ENCODE measurements at places on chromosomes 4 and X.

- no peak for DNase-seq
Measured at GRCh38 chr4:31467781-31468180, 747.6 kb downstream of the PCDH7 start.

- peak; percentile 48 for DNase-seq
Measured at GRCh38 chr4:113394730-113395530, 345.5 kb downstream of the ANK2 start.

GRCh38 chrX:37047776-37048175 lies 39.6 kb downstream of the FAM47C start:
- DNase-seq, result no peak

GRCh38 chr4:109915385-109916026 lies 2.8 kb downstream of the EGF start:
- DNase-seq, result no peak

DNA sequence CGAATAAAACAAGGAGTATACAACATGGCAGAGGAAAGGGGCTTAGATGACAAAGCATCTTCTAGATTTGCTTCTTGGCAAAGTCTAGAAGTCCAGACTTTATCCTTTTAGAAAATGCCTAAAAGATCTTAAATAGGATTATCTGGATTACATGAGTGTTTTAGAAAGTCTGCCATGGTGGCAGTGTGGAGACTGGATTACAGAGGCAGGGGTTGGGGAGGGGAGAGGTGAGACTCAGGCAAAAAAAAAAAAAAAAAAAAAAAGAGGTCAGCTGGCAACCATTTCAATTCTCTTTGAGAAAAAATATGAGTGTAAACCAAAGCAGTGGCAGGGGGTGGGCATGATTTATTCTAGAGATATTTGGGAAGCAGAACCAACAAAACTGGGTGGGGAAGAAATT lies 17.4 kb downstream of the ZNF827 start:
- DNase-seq, result no peak

GRCh38 chr4:183871581-183871980 lies 33.5 kb upstream of the STOX2 start:
- DNase-seq, result no peak

DNA sequence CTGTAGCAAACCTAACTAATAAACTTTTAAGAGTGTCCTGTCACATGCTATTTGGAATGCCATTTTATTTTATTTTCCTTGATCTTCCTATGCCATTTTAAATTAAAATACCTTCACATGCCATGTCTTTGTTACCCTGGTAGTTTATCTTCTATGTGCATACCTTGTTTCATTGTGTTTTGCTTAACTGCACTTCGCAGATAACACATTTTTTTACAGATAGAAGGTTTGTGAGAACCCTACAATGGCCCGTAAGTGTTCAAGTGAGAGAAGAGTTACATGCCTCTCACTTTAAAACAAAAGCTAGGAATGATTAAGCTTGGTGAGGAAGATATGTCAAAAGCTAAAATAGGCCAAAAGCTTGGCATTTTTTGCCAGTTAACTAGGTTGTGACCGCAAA lies 744.1 kb downstream of the STIM2 start:
- DNase-seq, result no peak

DNA sequence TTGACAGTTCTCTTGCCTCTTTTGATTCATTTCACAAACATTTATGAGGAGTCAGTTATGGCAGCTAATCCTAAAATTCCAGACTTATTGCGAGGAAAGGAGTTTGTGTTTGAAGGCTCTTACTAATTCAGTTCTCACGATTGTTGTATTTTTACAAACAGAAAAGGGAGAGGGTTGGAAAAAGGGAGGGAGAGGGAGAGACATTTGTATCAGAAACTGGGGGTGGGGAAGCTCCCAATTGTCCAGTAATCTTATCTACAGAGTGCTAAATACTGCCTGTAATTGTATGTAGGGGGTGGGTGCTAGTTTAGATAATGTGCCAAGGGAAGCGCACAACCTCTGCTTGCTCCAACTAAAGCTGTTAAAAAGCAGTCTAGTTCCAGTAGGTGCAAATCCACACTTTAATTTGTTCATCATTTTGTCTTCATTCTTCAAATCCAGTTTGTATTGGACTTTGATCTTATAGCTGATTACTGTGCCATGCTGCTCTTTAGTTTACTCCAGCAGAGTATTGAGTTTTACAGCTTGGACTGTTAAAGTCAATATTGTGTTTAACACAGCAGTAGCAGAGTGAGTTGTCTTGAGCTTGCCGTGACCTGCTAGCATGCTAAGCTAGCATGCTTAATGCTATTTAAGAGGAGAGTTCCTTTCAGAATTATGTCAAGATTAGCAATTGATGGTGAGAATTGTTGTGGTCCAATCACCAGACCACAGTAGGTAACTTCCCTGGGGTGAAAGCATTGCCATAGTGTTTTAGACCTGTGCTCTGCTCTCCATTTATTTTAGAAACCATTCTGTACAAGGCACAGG lies 13.9 kb downstream of the FNIP2 start:
- DNase-seq, result no peak

DNA sequence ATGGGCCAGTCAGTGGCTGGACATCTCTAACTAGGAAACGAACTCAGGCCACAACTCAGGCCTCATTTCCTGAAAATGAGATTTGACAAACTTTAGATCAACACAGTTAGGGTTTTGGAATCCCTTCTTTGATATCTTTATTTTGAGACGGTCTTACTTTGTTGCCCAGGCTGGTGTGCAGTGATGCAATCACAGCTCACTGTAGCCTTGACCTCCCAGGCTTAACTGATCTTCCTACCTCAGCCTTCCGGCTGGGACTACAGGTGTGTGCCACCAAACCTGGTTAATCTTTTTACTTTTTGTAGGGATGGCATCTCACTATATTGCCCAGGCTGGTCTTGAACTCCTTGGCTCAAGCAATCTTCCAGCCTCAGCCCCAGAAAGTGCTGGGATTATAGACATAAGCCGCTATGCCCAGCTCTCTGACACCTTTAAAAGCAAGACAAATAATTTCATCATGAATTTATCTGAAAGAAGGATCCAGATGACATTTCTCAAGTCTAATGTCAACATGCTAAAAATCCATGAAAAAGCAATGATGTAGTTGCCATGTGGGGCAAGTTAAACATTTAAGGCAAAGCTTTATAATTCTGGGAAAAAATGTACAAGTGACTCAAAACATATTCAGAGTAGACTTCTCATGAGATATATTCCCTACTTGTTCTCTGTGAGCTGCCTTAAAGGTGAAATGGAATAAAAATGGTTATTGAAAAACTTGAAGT lies 89.1 kb upstream of the CBR4 start:
- no peak for DNase-seq

GRCh38 chr4:13851085-13851940 lies 223.8 kb upstream of the BOD1L1 start:
- no peak for DNase-seq

- DNase-seq, result no peak
Measured at GRCh38 chrX:88560673-88561330, 186.2 kb upstream of the CPXCR1 start.

DNA sequence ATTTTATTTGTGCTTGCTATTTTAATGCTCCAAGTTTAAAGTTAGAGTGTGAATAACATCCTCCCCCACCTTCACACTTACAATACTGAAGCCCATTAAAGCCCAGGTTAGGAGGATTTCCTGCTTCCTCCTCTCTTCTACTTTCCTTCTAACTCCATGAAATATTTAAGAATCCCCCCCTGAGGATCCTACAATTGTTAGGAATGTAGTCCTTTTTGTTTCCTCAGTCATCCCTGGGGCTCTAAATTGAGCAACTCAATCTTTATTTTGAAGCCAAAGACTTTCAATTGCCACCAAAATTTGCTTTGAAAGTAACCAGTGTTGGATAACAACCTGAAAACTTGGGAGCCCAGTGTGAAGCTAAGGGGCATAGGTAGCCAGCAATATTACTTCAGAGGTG lies 276.9 kb downstream of the FAM47A start:
- no peak for DNase-seq

- DNase-seq, result no peak
Measured at GRCh38 chrX:139058831-139059495, 347.4 kb upstream of the FGF13 start.

DNA sequence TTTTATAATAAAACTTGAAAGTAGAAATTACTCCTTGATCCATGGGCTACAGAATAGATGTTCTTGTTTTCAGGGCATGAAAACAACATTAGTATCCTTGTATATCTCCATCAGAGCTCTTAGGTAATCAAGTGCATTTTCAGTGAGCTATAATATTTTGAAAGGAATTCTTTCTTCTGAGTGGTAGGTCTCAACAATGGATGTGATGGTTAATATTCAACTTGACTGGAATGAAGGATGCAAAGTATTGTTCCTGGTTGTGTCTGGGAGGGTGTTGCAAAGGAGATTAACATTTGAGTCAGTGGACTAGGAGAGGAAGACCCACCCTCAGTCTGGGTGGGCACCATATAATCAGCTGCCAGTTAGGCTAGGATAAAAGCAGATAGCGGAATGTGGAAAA lies 100.1 kb downstream of the LCORL start:
- DNase-seq, result no peak

GRCh38 chr4:174696657-174697056 lies 132.4 kb downstream of the GLRA3 start:
- DNase-seq, result no peak

- no peak for DNase-seq
Measured at GRCh38 chr4:153649572-153649991, 34.5 kb upstream of the TLR2 start.

DNA sequence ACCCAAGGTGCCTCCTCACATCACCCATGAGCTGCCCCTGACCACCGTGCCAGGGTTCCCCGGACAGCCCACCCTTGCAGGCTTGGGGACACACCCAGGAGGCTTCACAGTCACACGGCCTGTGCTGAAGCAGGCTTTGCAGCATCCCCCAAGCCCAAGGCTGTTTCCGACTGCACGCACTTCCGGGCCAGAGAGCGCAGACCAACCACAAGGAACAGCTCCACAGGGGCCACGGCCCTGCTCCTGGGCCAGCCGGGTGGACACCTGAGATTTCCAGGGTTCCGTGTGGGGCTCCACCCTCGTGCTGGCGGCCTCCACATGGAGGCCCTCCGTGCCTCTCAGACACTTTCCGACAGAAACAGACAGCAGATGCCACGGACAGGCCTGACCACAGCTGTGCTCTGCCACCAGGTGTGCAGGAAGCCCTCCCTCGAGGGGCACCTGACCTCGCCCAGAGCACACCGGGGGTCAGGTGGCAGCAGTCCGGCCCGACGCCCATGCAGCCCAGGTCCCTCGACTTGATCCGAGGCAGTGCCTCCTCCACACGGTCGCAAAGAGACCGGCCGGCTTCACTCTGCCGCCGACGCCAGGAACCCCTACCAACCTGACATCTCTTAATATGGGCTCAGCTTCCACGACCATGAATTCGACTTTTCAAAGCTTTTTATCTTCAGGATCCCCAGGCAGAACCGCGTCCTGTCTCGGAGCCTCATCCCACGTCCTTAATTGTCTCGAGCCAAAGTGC lies 8.0 kb downstream of the CTBP1 start:
- no peak for DNase-seq

GRCh38 chr4:139709660-139710059 lies 44.0 kb downstream of the MGST2 start:
- DNase-seq, result no peak

- DNase-seq, result no peak
Measured at GRCh38 chrX:29617725-29618124, 597.6 kb upstream of the MAGEB2 start.

- no peak for DNase-seq
Measured at GRCh38 chr4:91127831-91128230, 1000.6 kb downstream of the CCSER1 start.
